Purkinje cell (primary cell): ENCODE measurements at places on chromosomes 12 and 14. TPM values are rescaled to one million over a fixed set of nuclear protein-coding genes. Genes with fewer than 3 reads are reported as not detected.

Gene MSI1
- 0.73 and 1.0 TPM in 2 replicates for polyA plus RNA-seq

Gene EFS
- 0.16 and 0.21 TPM in 2 replicates for polyA plus RNA-seq

Gene ACSM4
- polyA plus RNA-seq: not detected in 2 replicates

Gene CIDEB
- 3.6 TPM in 1 of 2 replicates, not detected in the other for polyA plus RNA-seq

Gene C12orf54
- polyA plus RNA-seq: not detected in 2 replicates

Gene FGF6
- polyA plus RNA-seq: 1.4 TPM in 1 of 2 replicates, not detected in the other

Gene ERBB3
- 0.07 and 0.63 TPM in 2 replicates for polyA plus RNA-seq

Gene ACVRL1
- not detected in 2 replicates for polyA plus RNA-seq

Gene FOXG1
- polyA plus RNA-seq: 6.2 TPM in 1 of 2 replicates, not detected in the other

Gene IAPP
- polyA plus RNA-seq: not detected in 2 replicates

Gene DENND5B
- polyA plus RNA-seq: 30.1 and 32.0 TPM in 2 replicates

Gene CAPZA3
- polyA plus RNA-seq: not detected in 2 replicates

Gene KCNC2
- polyA plus RNA-seq: 8.1 TPM in 1 of 2 replicates, not detected in the other

Gene HOTAIR
- polyA plus RNA-seq: not detected in 2 replicates

Gene OR6C2
- not detected in 2 replicates for polyA plus RNA-seq

Gene CD69
- 0.24 TPM in 1 of 2 replicates, not detected in the other for polyA plus RNA-seq

Gene FBXO33
- 18.0 and 23.5 TPM in 2 replicates for polyA plus RNA-seq

Gene SPTB
- polyA plus RNA-seq: 0.50 and 1.0 TPM in 2 replicates

Gene CLEC1B
- not detected in 2 replicates for polyA plus RNA-seq

Gene TPPP2
- not detected in 2 replicates for polyA plus RNA-seq

Gene CLEC2B
- 3.9 and 4.6 TPM in 2 replicates for polyA plus RNA-seq

Gene PCED1B
- polyA plus RNA-seq: not detected in 2 replicates

Gene SPX
- 1.6 TPM in 1 of 2 replicates, not detected in the other for polyA plus RNA-seq

Gene CLBA1
- polyA plus RNA-seq: 1.5 and 5.5 TPM in 2 replicates

Gene AICDA
- polyA plus RNA-seq: not detected in 2 replicates

Gene TTC7B
- 14.3 and 17.0 TPM in 2 replicates for polyA plus RNA-seq

Gene KRT82
- not detected in 2 replicates for polyA plus RNA-seq

Gene SCNN1A
- polyA plus RNA-seq: not detected in 2 replicates

Gene ING4
- polyA plus RNA-seq: 22.4 and 27.0 TPM in 2 replicates

Gene SLC10A1
- 0.23 TPM in 1 of 2 replicates, not detected in the other for polyA plus RNA-seq

Gene ACOT2
- 24.2 and 26.4 TPM in 2 replicates for polyA plus RNA-seq

Gene HCFC2
- 15.6 and 16.7 TPM in 2 replicates for polyA plus RNA-seq

Gene FAIM2
- polyA plus RNA-seq: 846 and 1,023 TPM in 2 replicates

Gene MUCL1
- polyA plus RNA-seq: 2.0 TPM in 1 of 2 replicates, not detected in the other

Gene ANO2
- not detected in 2 replicates for polyA plus RNA-seq

Gene FAM222A
- polyA plus RNA-seq: 45.3 and 72.9 TPM in 2 replicates

Gene CCDC197
- polyA plus RNA-seq: not detected in 2 replicates
